ENCODE measurements at places on chromosomes 2 and 18.

DNA sequence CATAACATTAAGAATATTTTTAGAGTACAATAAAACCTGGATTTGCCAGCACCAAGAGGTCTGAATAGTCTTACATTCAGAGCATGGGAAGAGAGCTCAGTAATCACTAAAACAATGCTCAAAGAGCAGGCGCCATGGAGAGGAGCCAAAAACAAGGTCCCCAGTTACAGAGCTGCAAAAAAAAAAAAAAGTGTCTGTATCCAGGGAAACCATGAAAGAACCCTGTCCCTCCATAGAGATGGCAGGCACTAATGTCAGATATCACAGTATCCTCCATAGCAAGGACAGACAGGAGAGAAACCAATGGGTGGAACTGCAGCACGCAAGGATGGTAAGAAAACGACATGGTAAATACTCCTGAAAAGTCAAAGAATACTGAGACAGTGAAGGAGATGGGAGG is 19.5 kb downstream of the FBXO15 start:
- DNase-seq: no peak

DNA sequence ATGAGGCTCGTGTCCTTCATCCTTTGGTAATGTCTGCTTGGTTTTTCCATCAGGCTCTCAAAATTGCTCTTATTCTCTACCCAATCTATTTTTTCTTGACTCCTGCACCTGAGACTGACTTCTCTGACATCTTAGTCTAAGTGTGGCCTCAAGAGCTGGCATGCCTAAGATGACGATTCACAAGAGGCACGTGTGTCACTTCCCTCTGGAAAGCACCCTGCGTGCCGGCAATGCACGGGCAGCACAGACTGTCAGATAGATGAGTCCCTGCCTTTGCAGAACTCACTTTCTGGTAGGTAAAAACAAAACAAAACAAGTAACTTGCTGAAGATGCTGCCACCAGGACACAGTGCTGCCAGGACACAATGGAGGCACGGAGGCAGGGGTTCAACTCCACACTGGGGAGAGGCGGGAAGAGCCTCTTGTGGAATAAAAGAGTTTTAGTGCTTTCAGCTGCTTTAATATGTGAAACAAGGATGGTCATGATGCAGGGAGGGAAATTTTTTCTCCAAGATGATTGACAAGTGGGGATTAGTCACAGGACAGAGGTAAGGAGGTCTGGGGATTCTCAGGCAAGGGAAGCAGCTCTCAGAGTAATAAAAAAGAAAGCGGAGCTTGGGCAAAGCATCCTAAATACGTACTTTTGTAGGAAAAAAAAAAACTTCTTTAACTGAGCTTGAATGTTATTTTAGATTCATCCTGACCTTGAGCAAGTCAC is 27.3 kb downstream of the CYB5A start:
- no peak for DNase-seq

DNA sequence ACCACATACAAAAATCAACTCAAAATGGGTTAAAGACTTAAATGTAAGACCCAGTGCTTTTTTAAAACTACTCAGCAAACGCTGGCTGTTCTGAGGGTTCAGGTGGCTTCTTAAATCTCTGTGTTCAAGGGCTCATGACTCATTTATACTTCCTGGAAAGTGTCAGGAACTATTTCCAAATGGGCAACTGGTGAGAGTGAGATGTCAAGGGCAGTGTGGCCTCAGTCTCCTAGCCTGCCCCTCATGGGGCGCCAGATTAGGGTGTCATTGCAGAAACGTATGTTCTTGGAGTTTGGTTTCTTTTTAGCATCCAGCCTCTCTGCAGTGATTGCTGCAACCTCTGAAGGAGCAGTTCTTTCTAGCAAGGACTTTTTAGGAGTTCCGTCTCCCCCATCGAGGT is 485.4 kb downstream of the TNS1 start:
- no peak for DNase-seq

- DNase-seq: no peak
These were observed 92.7 kb downstream of the XRCC5 start for GRCh38 chr2:216201692-216202306.

- no peak for DNase-seq
These were observed 338.7 kb downstream of the HRH4 start for GRCh38 chr18:24799176-24799575.

DNA sequence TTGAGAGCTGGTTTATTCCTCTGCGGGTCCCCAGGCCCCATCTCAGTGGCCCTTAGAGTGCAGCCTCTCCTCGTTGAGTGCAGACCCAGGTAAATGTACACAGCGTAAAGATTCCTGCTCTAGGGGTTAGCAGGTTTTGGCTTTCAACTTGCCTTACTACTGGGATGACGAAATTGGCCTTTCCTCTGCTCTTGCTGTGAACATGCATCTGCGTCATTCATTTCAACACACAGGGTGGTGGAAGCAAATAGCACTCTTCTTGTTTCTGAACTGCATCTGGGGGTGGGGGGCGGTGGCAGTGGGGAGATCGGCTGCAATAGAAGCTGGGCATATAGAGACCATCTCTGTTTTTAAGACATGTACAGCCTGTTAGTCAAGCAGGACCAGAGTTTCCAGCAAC is 16.5 kb upstream of the SLC16A14 start:
- DNase-seq: no peak

- DNase-seq: no peak
These were observed at the start of gene SIX2 for GRCh38 chr2:45009303-45009927. Gene SIX2 (minus strand): TSS chr2:45009452. CDS start chr2:45009110, 342 bp downstream.

GRCh38 chr18:35458677-35459441 is 38.9 kb downstream of the INO80C start:
- DNase-seq: no peak

Measured in stimulated activated CD8-positive, alpha-beta memory T cell treated with anti-CD3 and anti-CD28 coated beads, Interleukin-4, amount 100 ng/mL, for 4 hours (primary cell).